ENCODE measurements at places on chromosomes 7 and 10. TPM values are rescaled to one million over a fixed set of nuclear protein-coding genes. Genes with fewer than 3 reads are reported as not detected.

The SPDYE2 gene
- not detected for total RNA-seq

GRCh38 chr7:44311561-44312495, 13.6 kb downstream of the CAMK2B start:
- no peak overlapping the region for H3K4me3 ChIP-seq
- H3K27me3 ChIP-seq = peaks cover 34% of the 10 kb centered on the region
- no peak overlapping the region for H3K27ac ChIP-seq
- H3K36me3 ChIP-seq = no peaks in the 10 kb centered on the region
- H3K4me1 ChIP-seq = peaks cover 7% of the 10 kb centered on the region

The GNAT3 gene
- not detected for total RNA-seq

The GCK gene
- not detected for total RNA-seq

The NEURL1 gene
- 1.1 TPM for total RNA-seq

DNA sequence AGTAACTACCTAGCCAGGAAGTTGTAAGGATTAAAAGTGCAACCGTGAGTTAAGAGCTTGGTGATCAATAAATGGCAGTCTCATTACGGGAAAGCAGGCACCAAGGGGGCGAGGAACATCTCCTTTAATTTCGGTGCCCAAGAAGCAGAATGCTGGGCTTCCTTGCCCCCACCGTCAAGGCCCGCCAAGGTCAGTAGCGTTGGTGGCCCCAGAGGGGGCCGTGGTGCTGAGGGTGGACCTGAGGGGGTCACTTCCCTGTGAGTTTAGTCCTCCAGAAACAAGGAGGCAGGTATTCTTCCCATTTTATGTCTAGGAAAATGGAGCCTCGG, 408 bp upstream of the MINDY4 start:
- no peak for DNase-seq
- H3K27me3 ChIP-seq = peaks cover 11% of the 10 kb centered on the region
- H3K4me3 ChIP-seq = peak overlapping the region; percentile 83
- peaks cover 10% of the 10 kb centered on the region for H3K4me1 ChIP-seq

- no peaks in the 10 kb centered on the region for H3K27me3 ChIP-seq
- peak overlapping the region; percentile 2 for H3K4me3 ChIP-seq
- no peak overlapping the region for H3K27ac ChIP-seq
- DNase-seq = no peak
- no peaks in the 10 kb centered on the region for H3K36me3 ChIP-seq
Measured at GRCh38 chr7:143987513-143987912, 12.6 kb upstream of the OR6B1 start.

Measured in activated CD8-positive, alpha-beta T cell treated with anti-CD3 and anti-CD28 coated beads, Interleukin-2, amount 10 ng/mL, durations not matched to agents 7 days and 5 days (primary cell).